ENCODE measurements at places on chromosomes 4 and X.

DNA sequence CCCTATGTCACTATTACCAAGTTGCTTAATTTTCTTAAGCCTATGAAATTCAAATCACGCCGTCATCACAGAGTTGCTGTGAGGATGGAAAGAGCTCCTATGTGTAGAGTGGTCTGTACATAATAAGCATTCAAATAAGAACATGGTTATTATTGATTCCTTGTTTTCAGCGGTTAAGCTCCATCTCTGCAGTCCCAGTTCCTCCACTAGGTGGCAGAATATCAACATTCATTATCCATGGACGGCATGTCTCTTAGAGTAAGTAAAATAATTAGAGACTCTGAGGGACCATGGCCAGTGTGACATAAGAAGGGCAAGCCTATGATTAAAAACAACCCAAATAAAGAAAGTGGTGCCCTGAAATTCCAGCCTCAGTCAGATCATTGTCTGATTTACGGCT is 132.5 kb upstream of the NHS start:
- DNase-seq, result peak; percentile 5

DNA sequence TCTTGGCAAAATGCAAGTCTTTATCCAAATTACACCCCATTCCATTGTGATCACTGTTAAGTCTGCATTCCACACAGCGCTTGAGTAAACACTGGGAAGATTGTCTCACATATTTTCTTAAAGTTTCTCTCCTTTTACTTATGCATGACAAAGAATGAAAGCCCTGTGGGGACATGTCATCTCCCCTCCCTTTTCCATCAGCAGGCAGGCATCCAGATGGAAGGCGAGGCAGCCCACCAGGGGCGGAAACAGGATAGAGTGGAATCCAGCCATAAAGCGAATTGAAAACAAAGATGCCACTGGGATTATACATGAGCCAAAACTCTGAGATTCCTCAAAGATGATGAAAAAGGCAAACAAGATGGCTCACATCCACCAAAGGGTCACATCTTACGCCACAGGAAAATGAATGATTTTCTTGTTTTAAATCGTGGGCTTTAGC is 78.2 kb downstream of the AFAP1 start:
- DNase-seq, result no peak

GRCh38 chr4:81049907-81050306 is 19.4 kb downstream of the BMP3 start:
- DNase-seq, result no peak

DNA sequence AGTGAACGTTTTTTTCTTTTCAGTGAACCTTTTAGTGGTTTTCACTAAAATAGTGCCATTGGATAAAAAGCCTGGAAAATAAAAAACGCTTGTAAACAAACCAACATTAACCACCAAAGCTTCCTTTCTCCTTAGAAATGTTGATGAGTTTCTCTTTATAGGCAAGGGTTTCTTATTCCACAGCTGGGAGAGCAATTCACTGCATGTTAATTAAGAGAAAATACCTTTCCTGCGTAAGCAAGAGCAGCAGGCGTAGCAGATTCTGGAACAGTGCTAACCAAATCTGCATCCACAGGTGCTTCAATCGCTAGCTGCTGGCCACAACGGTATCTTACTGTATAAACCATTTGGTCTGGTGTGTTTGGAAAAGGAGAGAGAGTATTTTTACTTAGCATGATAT is 13.3 kb upstream of the AASDH start:
- DNase-seq, result no peak

- no peak for DNase-seq
These were observed 76.4 kb downstream of the TBC1D19 start for GRCh38 chr4:26660261-26660660.

- no peak for DNase-seq
These were observed 38.9 kb downstream of the RGS12 start for GRCh38 chr4:3331511-3332394.

DNA sequence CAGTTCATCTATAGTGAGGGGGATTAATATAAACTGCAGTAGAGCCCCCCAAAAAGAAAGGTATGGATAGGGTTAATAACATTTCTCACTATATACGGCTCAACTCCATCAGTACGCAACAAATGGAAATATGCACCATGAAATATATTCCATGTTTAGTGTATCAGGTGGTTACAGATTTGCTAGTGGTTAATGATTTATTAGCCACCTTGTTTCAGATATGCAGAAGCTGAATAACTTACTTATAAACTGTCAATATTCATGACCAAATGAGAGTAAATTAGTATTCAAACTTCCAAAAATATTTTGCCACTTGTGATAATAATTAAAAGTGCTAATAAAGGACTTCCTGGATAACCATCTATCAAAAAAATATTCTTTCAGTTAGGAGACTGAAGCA is 14.8 kb downstream of the AMTN start:
- DNase-seq, result no peak

DNA sequence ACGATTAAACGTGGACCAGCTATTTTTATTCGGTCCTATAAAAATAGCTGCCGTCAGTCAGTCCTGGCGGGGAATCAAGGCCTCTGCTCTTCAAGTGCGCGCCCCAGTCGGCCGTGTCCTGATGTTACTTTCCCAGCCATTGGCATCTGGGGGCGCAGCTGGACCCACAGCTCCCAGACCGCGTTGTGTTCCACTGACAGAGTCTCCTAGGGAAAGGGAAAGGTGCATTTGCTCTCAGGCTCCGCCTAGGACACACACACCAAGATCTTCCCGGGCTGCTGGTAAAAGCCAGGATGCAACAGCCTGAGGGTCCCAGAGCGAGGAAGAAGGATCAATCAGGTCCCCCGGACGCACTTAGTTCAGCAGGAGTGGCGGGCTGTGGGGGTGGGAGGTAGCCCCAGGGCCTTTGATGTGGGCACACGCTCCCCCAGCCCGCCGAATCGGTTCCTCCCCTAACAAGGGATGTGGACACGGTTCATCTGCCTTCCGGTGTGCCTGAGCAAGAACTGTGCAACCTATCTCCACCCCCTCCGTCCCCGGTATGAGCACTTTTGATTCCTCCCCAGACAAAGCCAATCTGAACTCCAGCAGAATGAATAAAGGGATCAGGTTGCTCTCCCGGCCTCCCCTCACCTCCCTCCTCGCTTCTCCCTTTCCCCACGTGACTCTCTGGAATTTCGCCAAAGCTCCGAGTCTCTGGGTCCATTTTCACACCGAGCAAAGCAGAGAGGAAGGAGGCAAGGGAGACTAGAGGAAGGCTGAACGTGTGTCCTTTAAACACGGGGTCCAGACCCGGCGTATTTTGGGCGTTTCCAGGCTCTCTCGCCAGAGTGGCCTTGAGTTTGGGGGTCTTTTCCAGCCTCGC is 626 bp upstream of the FRAS1 start:
- no peak for DNase-seq

DNA sequence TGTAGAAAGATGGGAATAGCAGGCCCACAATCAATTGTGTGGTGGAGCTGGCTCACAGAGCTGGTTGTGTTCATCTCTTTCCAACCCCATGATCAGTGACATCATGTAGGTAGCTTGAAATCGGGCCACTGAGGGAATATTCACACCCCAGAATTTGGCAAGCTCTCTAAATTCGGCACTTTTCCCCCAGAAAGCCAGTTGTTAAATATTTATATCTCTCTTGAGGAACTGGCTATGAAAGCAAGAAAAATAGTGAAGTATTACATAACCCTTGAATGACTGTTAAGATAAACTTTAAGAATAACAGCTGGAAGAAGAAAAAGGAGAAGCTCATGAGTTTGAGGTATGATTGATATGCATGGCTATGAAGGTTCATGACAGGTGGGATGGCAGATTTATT is 38.9 kb downstream of the GPRIN3 start:
- no peak for DNase-seq

DNA sequence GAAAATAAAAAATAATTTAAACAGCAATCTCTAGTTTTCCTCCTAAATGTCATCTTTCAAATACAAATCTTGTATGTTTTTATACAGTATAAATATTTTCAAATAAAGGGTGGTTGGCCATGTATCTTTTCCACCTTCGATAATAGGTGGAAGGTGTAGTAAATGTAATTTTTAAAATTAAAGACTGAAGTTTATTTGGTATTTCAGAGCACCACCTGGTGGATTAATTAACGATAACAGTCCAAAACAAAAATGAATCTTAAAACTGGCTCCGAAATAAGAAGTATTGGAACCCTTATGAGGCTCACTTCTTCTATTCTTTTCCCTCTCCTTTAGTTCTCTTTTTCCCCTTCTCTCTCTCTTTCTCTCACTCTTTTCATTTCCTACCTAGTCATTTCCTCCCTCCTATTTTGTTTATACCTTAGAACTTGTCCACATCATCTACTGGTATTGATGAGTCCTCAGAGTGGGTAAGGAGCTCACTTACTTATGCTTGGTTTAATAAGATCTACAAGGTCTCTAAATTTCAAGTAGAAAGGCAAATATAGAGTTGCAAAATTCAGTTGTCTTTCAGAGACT is 82.9 kb upstream of the EXOC1L start:
- DNase-seq, result no peak

Data from stimulated activated CD4-positive, alpha-beta T cell treated with anti-CD3 and anti-CD28 coated beads, TNF-alpha, amount 100 ng/mL, for 24 hours (primary cell).